HT1080 (cell line): ENCODE measurements at places on chromosomes 2 and 18.
A peak's percentile ranks its signal among the peaks of the same experiment; 100 is the strongest.

- no peak for DNase-seq
Observed at GRCh38 chr2:62556086-62556485, 50.1 kb upstream of the TMEM17 start.

DNA sequence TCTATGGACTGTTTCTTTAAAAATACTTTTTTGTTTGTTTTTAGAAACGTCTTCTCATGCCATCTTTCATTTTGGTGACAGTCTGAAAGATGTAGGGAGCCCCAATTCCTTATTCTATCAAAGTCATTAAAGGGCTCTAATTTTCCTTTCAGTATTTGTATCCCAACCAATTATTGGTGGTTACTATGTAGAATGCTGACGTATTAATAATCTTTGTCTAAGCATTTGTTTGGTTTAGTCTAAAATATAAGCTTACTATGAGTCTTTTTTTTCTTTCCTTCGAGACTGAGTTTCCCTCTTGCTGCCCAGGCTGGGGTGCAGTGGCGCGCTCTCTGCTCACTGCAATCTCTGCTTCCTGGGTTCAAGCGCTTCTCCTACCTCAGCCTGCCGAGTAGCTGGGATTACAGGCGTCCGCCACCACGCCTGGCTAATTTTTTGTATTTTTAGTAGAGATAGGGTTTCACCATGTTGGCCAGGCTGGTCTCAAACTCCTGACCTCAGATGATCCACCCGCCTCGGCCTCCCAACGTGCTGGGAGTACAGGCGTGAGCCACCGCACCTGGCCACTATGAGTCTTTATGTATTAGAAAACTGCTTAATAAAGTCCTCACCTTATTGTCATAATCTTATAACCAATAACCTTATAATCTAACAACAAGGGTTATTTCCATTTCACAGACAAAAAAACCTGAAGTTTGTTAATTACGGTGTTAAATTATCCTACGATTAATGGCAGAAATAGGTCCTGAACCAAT lies 849 bp upstream of the VRK2 start:
- no peak for DNase-seq

GRCh38 chr2:165469417-165469816 lies at the start of gene CSRNP3:
TSS of gene CSRNP3 (plus strand) at chr2:165469698. CDS start at chr2:165595066, 125,368 bp downstream.
- DNase-seq = no peak

GRCh38 chr2:176978921-176979320 lies 233.7 kb upstream of the HNRNPA3 start:
- DNase-seq = no peak

- DNase-seq = peak; percentile 6
Observed at GRCh38 chr18:26190506-26190905, 35.7 kb upstream of the TAF4B start.

GRCh38 chr2:215607766-215608165 lies 171.9 kb upstream of the FN1 start:
- no peak for DNase-seq

DNA sequence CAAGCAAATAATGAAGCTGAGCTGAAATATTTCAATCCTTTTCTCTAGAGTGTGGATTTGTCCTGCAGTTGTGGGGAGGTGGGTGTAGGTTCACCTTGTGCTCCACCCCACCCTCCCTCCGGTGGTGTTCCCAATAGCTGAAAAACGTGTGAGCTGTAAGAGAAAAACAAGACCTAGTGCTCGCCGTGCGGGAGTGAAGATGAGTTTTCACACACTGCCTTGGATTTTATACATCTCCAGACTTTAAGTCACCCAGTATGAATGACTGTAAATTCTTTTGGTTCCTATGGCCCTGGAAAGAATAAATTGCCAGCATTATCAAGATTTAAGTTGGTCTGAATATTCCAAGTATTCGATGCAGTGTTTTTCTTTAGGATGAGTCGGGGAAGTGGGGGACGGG lies 1.9 kb upstream of the SOX11 start:
- DNase-seq = no peak

GRCh38 chr18:966759-967576 lies 62.3 kb downstream of the ADCYAP1 start:
- no peak for DNase-seq

DNA sequence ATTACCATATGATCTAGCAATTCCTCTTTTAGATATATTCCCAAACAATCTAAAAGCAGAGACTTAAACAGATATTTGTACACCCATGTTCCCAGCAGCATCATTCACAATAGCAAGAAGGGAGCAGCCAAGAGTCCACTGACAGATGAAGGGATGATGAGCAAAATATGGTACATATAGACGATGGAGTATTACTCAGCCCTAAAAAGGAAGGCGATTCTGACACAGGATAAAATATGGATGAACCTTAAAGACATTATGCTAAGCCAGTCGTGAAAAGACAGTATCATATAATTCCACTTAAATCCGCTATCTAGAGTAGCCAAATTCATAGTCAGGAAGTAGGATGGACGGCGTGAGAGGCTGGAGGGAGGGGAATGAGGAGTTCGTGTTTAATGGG lies 20.4 kb downstream of the HS6ST1 start:
- DNase-seq = no peak

- DNase-seq = peak; percentile 3
Observed at GRCh38 chr18:37754141-37754540, 188.5 kb upstream of the CELF4 start.
